ENCODE measurements at places on chromosomes 13 and 19.

DNA sequence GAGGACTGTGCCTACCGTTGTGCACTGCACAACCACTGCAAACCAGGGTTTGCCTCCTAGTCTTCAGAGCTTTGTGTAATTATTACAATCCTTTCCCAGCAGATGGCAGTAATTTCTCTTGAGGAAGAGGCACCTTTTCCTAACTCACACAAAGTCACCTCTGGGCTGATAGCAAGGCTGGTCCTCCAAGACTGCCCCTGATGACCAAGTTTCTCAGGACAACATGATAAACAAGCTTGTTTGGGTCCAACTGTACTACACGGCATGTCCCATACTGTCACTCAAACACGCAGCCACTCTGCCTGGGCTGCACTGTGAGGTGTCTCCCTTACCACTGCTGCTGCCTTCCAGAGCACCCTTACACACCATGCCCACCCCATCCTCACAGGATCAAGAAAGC, 39.3 kb downstream of the RFXAP start:
- peak; percentile 65 for DNase-seq

- DNase-seq, result peak; percentile 61
These were observed 26.5 kb downstream of the SH3GL1 start for GRCh38 chr19:4373601-4374497.

DNA sequence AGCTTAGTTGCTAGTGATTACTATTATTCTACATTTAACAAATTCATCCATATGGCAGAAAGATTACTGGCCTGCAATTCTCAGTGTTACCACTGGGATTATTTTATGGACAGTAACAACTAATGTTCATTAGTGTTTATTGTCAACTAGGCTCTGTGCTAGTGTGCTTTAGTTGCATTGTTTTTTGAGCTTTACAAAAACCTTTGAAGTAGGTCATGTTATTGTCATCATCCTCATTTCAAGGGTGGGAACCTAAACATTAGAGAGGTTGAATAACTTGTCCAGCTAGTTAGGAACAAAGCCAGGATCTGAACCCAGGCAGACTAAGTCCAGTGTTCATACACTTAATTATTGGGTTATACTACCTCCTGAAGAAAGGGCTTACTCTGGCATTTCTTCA, 27.8 kb upstream of the TDRD3 start:
- DNase-seq, result peak; percentile 9

- no peak for DNase-seq
These were observed 665 bp downstream of the ZNF497 start for GRCh38 chr19:58361900-58362271.

GRCh38 chr13:23679220-23679619, 109.0 kb downstream of the TNFRSF19 start:
- peak; percentile 55 for DNase-seq

DNA sequence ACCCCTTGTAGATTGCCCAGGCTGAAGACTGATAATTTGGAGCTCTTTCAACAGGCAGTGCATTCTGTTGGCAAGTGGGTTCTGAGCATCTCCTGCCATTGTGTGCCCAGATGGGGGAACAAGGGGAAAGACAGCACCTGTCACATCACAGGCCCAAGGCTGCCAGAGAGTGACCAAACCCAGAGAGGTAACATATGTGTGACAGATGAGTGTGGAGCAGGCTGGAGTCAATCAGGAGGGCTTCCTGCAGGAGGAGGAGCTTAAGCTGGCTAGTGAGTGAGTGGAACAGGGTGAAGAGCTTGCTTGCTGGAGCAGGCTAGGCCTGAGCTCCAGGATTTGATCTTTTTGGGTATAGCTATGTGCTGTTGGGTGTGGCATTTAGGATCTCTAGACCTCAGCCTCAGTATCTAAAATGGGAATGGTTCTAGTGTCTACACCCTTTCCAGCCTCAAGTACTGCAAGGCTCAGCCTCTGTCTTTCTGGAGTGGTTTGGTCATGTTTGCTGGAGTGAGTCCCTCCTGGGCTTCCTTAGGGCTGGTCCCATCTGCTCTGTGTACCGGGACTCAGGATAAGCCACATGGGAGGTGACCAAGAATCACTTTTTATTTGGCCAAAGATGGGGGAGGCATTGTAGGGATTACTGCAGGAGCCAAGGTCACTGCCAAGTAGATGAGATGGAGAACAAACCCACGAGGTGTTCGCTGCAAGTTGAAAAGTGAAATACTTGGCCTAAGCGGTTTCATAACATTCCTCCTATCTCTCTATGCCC, 152.4 kb upstream of the TSHZ3 start:
- DNase-seq, result no peak

DNA sequence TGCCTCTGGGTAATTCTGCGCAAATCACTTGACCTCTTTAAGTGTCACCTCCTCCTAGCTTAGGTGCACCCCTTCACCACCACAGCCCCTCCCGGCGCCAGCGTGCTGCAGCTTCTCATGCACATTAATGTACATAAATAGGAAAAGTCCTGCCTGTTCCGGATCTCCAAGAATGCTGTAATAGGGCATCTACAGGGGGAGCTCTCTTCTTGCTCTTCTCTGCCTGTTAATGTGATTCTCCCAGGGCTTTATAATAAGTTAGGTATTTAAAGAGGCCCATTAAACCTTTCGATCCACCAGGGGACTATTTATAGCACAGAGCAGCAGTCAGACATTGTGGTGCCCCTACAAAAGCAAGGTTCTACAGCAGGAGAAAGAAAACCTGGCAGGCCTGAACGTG, 35.3 kb downstream of the SOX1 start:
- no peak for DNase-seq

DNA sequence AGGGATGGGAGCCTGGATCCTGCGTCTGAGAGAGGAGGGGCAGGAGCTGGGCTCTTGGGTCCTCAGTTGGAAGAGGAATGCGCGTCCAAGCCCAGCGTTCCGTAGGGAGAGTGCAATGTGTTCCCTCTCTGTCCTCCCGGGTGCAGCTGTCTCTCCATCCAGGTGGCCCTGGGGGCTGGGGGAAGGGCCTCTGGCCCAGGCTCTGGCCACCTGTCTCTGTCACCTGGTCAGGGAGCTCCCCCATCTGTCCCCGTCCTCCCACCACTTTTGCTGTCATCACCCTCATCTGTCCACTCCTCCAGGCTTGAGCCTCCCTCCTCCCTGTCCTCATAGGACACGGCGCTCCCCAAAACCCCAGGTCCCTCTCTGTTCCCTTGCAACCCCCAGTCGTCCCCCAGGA, 3.7 kb upstream of the SBK2 start:
- no peak for DNase-seq

DNA sequence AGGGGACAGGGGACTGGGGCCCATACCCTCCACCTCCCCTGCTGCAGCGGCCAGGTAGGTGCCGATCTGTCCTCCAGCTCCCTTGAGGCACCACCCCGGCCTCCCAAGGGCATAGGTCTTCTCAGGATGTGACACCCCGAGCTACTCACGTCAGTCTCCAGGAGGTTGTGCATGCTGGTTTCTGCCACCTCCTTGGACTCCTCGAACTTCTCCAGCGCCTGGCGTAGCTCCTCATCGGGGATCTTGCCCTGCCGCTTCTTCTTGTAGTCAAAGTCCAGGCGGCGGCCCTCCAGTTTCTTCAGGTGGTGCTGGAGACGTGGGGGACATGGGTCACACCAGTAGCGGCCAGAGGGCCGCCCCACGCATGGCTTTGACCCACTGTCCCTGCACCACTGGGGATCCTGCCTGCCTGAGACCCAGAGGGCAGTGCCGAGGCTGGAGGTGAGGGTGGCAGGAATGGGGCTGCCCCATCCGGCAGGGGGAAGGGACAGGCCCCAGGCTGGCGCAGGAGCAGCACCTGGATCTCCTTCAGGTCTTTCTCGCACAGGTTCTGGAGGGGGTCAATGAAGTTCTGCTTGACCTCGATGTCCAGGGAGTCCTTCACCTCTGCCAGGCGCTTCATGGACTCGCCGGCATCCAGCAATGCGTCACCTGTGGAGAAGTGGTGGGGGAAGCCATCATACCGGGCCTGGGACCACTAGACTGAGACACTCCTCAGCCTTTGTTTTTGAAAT, 20.4 kb downstream of the MPND start:
- DNase-seq, result no peak

GRCh38 chr13:104320446-104320845, 1254.2 kb upstream of the SLC10A2 start:
- DNase-seq, result no peak

DNA sequence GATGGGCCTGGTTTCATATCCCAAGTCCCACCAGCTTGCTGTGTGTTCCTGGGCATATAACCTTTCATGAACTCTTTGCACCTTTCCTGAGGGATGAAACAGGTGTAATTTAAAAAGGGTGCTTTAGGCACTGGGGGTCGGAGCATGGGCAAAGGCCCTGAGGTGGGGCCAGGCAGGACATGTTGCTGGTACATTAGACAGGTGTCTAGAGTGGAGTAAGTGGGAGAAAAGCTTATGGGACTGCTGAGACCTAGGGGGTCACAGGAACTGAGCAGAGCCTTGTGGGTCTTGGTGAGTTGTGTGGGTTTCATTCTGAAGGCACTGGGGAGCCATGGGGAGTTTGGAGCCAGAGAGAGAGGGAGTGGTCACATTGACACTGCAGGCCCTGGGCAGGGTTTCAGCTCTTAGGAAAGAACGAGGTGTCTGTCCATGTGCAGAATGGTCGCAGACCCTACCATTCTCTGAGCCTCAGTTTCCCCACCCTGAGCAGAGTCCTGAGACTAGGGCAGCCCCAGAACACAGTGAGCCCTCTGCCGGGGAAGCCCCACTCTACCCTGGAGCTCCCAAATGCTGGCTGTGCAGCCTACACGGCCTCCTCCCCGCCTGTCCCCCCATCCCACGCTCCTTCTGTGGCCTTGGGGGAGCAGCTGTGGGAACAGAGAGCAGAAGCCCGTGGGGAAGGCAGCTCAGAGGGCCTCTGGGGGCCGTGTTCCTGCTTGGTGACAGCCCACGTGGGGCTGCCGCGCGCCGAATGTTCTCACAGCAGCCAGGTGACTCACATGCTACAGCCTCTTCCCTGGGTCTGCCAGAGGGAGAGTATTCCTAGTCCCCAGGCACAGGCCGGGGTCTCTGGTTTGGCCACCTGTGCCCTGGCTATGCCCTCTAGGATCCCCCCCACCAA, 7.3 kb upstream of the HOMER3 start:
- no peak for DNase-seq

GRCh38 chr19:35349614-35350521, 2.2 kb downstream of the FFAR1 start:
- no peak for DNase-seq

DNA sequence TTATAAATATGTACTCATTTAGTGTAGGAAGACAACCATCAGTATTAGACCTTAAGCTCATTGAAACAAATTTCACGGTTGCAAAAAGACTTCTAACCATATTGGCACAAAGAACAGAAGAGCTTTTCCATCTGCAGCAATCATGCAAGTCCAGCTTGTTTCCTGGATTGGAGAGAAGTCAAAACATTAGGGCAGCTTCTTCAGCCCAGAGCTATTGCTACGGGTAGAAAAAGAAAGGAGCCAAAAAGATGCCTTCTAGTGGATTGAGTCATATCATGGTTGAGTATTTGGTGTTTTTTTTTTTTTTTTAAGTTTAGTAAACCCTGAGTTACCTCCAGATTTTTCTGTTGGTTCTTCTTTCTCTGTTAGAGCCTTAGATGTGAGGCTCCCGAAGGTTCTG, 99.8 kb downstream of the WDFY2 start:
- DNase-seq, result no peak

- no peak for DNase-seq
These were observed 50.9 kb downstream of the CCDC70 start for GRCh38 chr13:51912511-51913225.

GRCh38 chr19:10762656-10763055, 44.8 kb downstream of the DNM2 start:
- DNase-seq, result no peak

- no peak for DNase-seq
These were observed 19.0 kb downstream of the MEGF8 start for GRCh38 chr19:42344336-42344893.

GRCh38 chr19:58355908-58356765, 2.8 kb upstream of the A1BG start:
- no peak for DNase-seq

DNA sequence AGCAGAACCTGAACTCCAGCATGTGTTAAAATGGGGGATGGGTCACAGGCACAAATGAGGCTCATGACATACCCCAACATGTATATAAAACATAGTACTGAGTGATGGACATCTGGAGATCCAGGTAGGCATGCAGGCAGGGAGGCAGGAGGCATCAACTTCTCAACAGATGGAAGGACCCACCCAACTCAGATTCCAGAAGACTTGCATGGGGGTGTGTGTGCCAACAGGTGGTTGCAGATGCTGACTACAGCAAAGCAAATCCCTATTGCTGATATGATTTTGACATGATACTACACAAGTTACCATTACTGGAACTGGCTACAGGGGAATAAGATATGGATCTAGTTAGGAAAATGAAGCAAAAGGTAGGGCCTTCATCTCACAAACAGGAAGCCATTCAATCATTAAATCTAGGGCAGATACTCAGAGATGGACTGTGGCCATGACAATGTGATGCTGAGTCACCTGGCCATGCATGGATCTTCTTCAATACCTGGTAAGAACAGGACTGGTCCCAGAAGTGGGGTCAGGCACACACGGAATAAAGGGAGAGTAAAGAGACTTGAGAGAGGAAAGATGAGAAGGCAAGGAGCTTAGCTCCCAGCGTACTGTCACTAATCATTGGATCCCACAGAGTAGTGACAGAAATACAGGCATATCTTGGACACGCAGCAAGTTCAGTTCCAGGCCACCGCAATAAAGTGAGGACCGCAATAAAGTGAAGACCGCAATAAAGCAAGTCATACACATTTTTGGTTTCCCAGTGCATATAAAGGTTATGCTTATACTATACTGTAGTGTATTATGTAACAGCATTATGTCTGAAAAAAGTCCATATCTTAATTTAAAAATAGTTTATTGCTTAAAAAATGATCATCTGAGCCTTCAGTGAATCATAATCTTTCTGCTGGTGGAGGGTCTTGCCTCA, 91.3 kb downstream of the USP12 start:
- DNase-seq, result peak; percentile 16

GRCh38 chr13:37656247-37656940, 57.8 kb upstream of the POSTN start:
- peak; percentile 97 for DNase-seq

GRCh38 chr19:2353159-2353886, 6.7 kb upstream of the TMPRSS9 start:
- no peak for DNase-seq

- DNase-seq, result peak; percentile 98
These were observed at the start of gene FAM174C for GRCh38 chr19:1275260-1275975. Gene FAM174C (plus strand): TSS chr19:1275530. CDS start chr19:1275550, 20 bp downstream.

DNA sequence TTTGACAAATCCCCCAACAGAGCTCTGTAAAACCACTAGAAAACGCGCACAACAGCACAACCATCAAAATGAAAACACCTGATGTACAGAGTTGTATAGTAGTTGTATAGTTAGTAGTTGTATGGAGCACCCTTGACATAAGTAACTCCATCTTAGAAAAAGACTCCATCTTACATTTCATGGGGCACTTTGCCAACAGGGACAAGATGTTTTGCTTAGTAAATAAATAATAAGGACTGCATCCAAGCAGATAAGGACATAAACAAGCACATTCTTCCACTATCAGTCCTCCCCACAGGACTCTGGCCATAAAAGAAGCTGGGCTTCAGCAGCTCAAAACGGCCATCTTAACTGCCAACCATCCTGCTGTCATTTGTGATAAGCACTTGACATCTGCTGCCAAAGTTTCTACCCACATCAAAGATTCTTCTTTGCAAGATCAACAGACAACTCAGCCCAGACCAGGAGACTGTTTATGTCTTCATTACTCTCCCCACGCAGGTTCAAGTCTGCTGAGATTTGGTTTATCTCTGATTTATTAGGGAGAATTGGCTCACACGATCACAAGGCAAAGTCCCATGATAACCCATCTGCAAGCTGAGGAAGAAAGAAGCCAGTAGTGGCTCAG, 20.7 kb upstream of the ZNF331 start:
- DNase-seq, result no peak
